Naive thymus-derived CD8-positive, alpha-beta T cell (primary cell): ENCODE measurements at places on chromosomes 6 and 20. TPM values are rescaled to one million over a fixed set of nuclear protein-coding genes. Genes with fewer than 3 reads are reported as not detected.

DNA sequence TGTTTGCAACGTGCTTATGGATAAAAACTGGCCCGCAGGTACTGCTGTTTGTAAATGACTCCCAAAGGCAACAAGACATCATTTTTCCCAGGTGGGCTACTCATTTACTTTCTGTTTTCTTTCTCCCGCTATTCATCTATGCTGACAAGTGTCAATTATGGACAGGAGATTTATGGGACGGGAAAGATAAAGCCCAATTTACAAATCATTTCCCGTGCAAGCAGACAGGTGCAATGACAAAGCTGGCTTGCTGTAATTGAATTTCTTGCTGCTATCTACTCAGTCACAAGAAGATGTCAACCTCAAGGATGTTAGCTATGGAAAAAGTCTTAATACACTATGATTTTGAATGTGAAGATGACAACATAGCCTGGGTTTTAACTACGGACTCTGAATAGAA is 125.5 kb downstream of the EPHA7 start:
- no peak for DNase-seq

DNA sequence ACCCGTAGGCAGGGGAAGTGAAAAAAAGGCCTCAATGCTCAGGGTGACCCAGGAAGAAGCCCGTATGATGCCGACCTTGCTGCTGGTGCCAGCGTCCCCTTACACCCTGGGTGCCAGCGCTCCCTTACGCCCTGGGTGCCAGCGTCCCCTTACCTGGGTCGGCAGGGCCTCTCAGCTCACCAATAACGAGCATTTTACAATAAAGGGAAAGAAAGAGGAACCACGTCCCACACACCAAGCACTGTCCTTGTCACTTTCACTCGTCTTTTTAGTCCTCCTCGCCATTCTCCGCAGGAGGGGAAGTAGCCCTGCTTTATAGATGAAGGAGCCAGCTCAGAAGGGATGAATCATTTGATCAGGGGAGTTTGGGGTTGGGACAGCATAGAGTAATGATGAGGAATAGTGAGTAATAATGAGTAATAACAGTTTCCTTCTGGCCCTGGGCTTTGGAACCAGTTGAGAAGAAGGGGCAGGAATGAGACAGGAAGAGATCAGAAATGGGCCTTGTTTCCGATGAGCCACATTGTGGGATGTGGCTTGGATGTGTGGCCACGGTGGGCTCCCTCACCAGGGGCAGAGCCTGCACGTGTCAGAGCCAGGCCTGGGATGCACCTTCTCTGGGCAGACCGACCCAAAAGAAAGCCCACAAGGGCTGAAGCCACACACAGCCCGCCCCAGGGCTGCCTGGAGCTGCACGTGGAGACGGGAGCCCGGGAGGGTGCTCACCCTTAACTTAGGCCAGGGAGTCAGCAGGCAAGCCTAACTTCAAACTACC is 75.7 kb downstream of the SYNJ2 start:
- DNase-seq, result no peak

- DNase-seq, result no peak
Measured at GRCh38 chr6:10144772-10145171, 270.1 kb downstream of the TFAP2A start.

- DNase-seq, result no peak
Measured at GRCh38 chr6:62150048-62150663, 135.9 kb downstream of the KHDRBS2 start.

Gene CLDN20
- not detected for total RNA-seq

GRCh38 chr6:498795-499231 is 107.3 kb downstream of the IRF4 start:
- no peak for DNase-seq

GRCh38 chr6:16420715-16421461 is 182.5 kb downstream of the GMPR start:
- no peak for DNase-seq

- DNase-seq, result no peak
Measured at GRCh38 chr6:43996618-43997344, 130.5 kb downstream of the MRPL14 start.

- no peak for DNase-seq
Measured at GRCh38 chr6:143579703-143580102, 68.2 kb upstream of the FUCA2 start.

Gene SLPI
- not detected for total RNA-seq

- DNase-seq, result no peak
Measured at GRCh38 chr20:24615353-24615752, 145.9 kb downstream of the SYNDIG1 start.

Gene WFDC5
- total RNA-seq, result not detected

Gene GSTA2
- not detected for total RNA-seq

DNA sequence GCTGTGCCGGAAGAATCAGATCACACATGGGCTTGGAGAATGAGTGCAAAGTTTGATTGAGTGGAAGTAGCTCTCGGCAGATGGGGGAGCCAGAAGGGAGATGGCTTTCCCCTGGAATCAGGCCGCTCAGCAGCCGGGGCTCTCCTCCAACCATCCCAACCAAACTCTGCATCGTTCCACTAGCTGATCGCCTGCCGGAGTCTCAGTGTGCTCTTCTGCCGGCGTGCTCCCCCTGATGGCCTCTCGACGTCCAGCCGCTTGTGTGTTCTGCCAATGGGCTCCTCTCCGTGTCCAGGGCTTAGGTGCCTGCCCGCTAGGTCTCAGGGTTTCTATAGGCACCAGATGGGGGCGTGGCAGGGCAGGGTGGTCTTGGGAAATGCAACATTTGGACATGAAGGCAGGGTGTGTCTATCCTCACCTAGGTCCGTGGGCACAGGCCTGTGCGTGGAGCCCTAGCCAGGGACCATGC is 4.9 kb upstream of the BIRC7 start:
- DNase-seq, result no peak
